Testis (tissue), 5 donors: ENCODE measurements at places on chromosomes 1 and 21.

DNA sequence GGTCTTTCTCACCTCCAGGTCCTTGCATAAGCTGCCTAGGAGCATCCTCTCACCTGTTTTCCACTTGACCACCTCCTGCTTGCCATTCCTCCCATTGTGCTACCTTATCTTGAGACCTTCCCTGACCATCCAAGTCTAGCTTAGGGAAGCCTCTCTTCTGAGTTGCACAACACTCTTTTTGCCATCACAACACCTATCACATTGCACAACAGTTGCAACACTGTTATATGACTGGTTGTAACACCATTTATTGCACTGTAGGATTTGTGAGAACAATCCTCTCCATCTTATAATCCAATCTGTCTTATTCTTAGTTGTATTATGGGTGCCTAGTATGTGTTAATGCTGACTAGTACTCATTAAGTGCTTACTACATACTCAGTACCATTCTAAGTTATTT lies 488.7 kb downstream of the OMA1 start:
- DNase-seq: no peak

DNA sequence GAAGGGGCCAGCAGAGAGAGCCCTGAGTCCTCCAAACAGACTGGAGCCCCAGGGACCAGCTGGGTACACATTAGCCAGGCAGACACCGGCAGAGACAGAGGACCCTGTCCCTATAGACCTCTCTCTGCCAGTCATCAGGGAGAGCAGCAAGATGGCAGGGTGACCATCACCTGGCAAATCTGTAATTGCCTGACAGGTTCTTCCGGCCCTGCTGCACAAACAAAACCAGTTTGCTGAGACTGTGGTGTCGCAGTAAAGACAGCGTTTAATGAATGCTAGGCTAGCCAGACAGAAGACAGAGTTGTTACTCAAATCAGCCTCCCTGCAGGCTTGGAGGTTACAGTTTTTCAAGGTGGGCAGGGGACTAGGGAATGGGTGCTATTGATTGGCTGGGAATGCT lies 618.9 kb downstream of the NPHP4 start:
- no peak for DNase-seq

- DNase-seq: no peak
These were observed 35.8 kb downstream of the CELF3 start for GRCh38 chr1:151680826-151681225.

DNA sequence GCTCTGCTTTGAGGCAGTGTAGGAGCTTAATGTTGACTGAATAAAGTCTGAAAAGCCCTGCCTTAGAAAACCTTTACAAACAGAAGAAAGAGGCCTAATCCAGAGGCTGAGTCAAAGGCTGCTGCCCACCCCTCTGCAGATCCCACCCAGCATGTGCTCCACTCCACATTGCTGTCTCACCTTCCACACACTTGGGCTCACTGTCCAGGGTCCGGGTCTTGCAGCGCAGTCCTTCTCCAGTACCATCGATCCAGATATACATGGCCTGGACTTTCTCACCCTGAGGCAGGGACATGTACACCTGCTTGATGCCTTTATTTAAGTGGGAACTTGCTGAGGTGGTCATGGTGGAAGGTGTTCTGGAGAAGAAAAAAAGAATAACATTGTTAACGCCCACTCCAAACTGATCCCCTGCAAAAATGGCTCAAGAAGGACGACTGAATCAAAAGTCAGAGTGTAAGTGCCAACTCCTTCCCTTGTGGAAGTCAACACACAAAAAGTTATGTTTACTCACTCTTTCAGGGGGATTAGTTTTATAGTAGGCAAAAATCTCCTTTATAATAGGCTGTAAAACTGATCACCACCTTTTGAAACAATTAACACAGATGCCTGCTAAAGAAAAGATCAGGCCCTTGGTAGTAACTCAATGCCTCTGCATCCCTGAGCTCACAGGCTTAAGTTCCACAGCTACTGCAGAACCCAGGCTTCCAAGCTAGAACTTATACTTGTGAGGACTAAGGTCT lies 3.0 kb downstream of the GLUL start:
- no peak for DNase-seq

- no peak for DNase-seq
These were observed 11.5 kb upstream of the SLC9A1 start for GRCh38 chr1:27166351-27166802.

GRCh38 chr1:248848602-248849001 lies 10.3 kb downstream of the ZNF692 start:
- DNase-seq: no peak

- DNase-seq: no peak
These were observed 4.3 kb upstream of the BCL2L15 start for GRCh38 chr1:113891631-113892220.

DNA sequence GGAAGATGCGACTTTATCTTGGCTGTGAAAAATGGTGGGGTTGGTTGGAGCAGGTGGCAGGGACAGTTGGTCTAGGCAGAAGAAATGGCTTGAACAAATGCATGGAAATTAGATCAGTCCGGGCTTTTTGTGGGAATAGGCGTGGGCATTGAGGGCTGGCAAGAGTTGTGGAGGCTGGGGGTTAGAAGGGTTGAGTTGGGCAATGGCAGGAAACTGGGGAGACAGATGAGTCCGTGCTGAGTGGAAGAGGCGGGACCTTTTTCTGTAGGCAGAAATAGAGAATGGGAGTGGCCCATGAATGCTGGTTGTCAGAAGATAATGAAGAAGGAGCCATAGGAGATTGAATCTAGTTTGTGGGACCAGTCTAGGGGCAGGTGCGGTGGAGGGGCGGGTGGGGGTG lies 6.9 kb downstream of the PDPN start:
- DNase-seq: no peak

GRCh38 chr1:108055387-108055786 lies 90.4 kb upstream of the VAV3 start:
- no peak for DNase-seq

GRCh38 chr1:95640746-95641145 lies 406.7 kb downstream of the RWDD3 start:
- peak; percentile 59 for DNase-seq

GRCh38 chr1:235045034-235045690 lies 83.5 kb downstream of the TOMM20 start:
- no peak for DNase-seq

DNA sequence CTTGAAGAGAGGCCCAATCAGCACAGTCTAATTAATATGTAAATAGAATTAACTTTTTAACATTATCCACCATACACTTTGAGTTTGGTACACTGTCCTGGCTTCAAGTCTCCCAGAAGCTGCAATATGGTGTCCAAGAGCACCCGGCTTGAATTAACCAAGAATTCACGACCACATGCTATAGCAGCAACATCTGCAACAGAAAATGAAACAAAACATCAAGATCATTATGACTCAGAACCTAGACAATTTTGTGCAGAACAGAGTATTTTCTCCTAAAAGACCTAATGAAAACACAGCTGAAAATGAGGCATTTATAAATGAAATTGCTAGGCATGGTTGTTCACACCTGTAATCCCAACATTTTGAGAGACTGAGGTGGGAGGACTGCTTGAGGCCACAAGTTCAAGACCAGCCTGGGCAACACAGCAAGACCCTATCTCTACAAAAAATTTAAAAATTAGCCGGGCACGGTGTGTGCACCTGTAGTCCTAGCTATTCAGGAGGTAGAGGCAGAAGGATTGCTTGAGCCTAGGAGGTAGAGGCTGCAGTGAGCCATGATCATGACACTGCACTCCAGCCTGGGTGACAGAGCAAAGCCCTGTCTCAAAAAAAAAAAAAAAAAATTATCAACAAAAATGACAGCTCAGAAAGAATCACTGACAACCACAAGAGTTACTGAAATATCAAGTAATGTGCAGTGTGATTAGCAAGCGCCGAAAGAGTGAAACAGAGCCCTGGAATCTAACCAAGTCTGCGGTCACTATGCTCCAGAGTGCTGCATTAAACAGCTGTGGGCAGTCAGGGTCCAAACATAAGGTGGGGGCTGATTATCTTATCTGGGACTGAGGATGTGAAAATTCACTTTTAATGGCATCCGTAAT lies 45.3 kb downstream of the HSF2BP start:
- DNase-seq: no peak

GRCh38 chr1:146012703-146013558 lies 8.6 kb downstream of the HJV start:
- no peak for DNase-seq

- DNase-seq: no peak
These were observed 867 bp upstream of the TIMM17A start for GRCh38 chr1:201954263-201955008.

DNA sequence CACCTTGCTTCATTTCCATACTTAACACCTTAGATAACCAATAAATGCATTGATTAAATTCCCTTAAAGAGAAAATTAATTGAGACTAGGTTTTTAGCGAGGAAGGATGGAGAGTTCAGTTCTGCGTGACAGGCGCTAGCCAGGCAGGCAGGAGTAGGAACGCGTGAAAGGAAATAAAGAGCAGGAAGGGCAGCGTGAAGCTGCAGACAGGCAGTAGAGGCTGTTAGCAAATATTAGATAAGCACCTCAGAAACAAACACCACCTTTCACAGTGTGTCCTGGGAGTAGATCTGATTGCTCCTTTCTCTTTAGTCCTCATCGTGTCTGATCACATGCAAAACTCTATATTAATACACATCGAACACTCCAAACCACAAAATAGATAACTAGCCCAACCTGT lies 282.7 kb upstream of the ADGRL2 start:
- no peak for DNase-seq

DNA sequence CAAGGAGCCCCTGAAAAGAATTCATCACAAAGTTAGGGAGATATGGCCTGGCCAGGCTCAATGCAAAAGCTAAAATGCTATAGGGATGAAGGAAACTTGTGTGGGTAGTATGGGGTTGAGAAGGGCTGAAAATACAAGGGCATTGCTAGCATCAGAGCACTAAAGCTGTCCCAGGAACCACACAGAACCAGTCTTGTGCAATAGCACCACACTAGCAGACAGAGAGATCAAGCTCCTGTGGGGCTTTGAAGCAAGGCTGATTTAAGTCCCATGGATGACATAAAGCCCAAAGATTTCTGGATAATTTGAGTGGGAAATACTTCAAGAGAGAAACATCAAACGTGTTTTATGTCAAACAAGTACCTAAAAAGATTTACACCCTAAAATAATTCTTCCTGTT lies 97.1 kb downstream of the VAV3 start:
- no peak for DNase-seq

- DNase-seq: no peak
These were observed 13.5 kb downstream of the FUCA1 start for GRCh38 chr1:23854568-23854967.

- no peak for DNase-seq
These were observed 342.1 kb upstream of the NR5A2 start for GRCh38 chr1:199685369-199685768.

DNA sequence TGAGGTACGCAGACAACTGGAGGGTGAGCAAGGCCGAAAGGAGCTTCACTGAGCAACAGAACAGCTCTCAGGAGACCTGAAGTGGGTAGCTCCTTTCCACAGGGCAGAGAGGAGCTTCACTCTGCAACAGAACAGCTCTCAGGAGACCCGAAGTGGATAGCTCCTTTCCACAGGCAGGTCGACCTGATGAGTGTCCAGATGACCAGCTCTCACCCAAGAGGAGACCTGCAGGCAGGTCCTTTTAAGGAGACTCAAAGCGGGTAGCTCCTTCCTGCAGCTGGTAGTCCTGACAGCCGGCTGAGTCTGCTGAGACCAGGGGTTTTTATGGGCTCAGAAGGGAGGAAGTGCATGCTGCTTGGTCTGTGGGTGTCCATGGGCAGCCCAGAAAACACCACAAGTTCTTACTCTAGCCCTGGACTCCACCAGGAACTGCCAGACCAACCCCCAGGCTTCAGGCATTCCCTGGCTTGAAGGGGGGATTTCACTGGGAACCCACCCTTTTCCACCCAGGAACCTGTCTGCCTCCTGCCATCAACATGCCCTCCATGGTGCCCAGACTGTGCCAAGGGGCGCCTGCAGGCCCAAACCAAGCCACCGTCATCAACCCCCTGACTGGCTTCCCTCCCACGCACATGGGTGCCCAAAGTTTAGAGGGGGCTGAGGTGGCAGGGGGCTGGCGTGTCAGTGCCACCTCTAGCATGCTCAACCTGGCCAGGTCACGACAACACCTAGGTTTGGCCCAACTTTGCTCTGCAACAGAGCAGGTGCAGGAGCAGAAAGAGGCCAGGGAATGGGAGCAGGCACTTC lies 43.6 kb downstream of the ZBTB8OS start:
- no peak for DNase-seq

GRCh38 chr1:39229504-39229903 lies 25.0 kb downstream of the MACF1 start:
- DNase-seq: no peak

DNA sequence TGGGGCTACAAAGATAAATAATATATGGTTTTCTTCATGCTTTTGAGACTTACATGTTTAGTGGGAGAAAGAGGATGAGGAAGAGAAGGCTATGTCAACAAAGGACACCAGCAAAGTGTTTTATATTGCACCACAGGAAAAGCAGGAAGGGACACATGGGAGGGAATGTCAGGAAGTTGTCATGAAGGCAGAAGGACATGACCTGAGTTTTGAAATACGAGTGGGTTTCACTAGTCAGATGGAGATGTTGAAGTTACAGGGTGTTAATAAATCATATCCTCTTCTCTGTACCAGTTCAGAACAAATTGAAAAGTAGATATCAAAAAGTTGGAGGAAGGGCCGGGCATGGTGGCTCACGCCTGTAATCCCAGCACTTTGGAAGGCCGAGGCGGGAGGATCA lies 18.2 kb upstream of the AGO1 start:
- no peak for DNase-seq

DNA sequence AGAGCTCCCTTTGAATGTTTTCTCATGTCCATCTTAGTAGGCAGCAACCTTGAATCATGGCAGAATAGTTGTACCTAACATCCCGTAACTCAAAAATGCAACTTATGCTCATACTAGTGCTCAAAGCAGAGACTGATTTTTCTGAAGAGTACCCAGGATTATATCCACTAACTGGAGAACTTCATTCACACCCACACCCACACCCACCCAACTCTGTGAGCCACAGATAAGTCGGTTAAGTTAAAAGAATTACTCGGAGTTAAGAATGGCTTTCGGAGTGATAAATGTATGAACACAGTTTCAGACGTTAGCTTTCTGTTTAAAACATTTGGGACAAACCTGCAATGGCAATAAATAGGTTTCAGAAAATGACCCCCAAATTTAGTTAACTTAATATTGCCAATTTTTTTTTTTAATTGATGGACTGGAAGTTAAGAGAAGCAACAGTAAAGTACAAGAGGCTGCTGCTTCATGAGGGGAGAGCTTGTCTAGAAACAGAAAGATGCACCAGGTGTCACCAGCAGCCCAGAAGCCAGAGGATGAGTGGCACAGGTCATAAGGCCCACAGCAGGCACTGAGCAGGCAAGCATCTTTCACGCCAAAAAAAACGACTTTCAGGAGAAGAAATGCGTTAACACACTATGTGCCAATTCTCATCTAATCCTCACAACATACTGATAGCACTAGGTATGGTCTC lies 48.4 kb upstream of the C1orf198 start:
- DNase-seq: no peak
